ENCODE measurements at places on chromosomes 13 and 19.

- DNase-seq: no peak
These were observed 3.8 kb downstream of the TRIM28 start for GRCh38 chr19:58547323-58548312.

DNA sequence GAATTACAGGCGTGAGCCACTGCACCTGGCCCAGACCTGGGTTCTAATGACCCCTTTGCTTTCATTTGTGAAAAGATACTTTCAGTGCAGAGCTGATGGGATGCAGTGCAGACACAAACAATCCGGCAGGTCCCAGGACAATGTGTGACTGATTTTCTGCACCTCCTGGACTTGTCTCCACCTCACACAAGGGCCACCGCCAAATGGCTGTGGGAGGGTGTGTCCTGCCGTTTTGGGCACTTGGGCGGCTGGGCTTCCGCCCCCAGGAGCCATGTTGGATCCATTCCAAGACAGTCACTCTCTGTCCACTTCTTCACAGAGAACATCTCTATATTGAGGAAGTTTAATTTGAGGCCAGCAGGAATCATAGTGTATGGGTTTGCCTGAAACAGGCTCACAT is 112.3 kb upstream of the ZNF507 start:
- no peak for DNase-seq

DNA sequence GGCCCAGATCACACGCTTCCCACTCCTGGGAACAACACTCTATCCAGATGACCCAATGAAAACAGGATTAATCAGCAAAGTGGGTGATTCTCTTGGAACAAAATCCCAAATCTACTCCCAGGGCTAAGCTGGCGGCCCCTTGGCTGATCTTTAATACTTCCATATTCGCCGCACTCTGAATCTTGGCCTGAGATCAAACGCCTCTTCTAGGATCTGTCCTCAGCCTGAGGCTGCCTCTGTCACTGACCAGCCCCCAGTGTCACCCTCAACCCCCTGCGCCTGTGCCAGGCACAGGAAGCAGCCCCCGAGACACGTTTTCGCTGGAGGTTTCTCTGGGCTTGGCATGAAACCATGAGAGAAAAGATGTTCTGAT is 2.4 kb upstream of the CTXN1 start:
- no peak for DNase-seq

DNA sequence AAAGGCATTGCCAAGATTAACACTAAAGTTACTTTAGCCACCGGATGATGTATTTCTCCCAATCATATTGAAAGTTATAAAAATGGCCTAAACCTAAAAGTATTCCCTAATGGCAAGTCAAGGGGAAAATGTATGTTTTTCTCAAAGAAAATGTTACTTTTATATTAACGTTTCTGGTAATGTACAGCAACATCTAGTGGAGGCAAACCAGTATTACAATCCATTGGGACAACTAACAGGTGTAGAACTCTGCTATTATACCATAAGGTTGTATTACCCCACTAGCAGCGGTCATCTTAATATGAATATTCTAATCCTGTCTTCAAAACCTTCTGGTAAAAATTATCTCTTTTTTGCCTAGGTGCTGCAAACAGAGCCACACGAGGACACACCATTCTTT is 69.2 kb downstream of the ZNF100 start:
- no peak for DNase-seq

GRCh38 chr13:97192166-97192565 is 30.0 kb upstream of the MBNL2 start:
- DNase-seq: no peak

GRCh38 chr13:99008577-99008976 is 30.7 kb upstream of the DOCK9 start:
- DNase-seq: no peak

DNA sequence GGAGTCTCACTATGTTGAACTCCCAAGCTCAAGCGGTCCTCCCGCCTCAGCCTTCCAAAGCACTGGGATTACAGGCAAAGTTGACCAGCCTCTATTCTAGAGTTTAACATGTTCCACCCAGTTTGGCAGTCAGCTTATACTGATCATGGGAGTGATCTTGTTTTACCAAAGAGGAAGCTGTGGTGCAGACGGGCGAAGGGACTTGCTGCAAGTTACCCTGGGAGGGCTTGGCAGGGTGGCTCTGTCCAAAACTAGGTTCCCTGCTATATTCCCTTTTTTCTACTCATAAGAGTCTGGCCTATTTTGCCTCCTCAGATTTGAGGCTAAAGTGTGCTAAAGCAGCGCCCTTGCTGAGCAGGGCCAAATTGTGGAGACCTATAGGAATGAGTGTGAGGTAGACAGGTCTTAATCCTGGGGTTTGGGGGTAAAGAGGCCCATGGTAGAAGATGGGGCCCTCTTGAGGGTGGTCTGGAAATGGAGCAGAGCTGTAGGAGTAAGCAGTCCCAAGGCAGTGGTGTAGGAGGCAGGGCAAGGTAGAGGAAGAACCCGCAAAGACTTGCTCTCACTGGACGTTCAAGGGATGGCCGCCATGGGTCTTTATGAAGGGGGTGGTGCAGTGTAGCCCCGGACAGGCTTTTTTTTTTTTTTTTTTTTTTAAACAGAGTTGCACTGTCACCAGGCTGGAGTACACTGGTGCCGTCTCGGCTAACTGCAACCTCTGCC is 3.3 kb downstream of the RPS19 start:
- no peak for DNase-seq

GRCh38 chr13:88162076-88162702 is 491.0 kb downstream of the SLITRK5 start:
- no peak for DNase-seq

DNA sequence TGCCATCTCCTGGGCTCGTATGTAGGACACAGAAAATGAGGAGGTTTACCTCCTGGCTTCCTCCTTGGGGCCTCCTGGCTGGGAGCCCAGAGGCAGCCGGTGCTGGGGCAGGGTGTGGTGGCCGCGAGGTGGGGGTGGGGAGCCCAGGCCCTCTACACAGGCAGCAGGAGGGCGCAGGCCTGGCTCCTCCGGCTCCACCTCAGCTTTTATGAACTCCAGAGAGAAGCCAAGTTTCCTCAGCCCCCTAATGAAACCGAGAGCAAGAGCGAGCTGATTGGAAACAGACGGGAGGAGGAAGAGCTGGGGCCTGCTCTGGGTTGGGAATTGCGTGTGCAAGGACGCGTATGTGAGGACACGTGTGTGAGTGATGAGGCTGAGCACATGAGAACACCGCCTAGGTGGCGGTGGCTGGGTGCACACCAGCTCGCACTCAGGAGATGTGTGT is 23.1 kb downstream of the LYL1 start:
- DNase-seq: no peak

- no peak for DNase-seq
These were observed 168.0 kb downstream of the PAN3 start for GRCh38 chr13:28306325-28306724.

DNA sequence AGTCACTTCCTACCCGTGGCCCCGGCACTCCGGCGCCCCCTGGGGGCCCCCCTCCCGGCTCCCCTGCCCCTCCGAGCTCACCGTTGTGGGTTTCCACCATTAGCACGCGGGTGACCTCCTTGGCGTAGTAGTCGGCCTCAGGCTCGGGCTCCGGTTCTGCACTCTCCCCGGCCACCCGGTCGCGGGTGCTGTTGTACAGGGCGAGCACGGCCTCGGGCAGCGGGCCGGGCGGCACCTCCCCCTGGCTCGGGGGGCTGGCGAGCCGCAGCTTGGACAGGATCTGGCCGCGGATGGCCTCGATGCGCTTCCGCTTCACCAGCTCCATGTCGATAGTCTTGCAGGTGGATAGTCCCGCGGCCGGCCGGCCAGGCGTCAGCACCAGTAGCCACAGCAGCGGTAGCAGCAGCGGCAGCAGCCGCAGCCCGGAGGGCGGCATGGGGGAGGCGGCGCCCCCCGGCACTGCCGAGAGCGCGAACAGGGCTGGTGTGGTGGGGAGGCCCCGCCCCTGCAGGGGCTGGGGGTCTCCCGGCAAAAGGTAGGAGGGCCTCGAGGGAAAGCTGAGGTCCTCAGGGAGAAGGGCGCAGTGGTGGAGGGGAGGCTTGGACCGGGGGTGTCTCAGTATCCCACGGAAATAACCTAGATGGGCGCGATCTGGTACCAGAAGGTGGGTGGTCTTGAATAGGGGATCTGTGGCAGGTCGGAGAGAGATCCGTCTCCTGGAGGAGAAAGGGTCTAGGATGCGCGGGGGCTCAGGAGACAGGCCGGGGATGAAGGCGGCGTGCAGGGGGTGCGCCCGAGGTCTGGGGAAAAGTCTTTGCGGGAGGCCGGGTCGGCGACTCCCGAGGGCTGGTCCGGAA is 885 bp downstream of the TGFB1 start:
- peak; percentile 72 for DNase-seq

- DNase-seq: peak; percentile 69
These were observed at the start of gene KASH5 for GRCh38 chr19:49387936-49388372. Gene KASH5 (plus strand): TSS chr19:49388249. CDS start chr19:49390884, 2,635 bp downstream.

GRCh38 chr13:110576070-110576394 is 14.5 kb upstream of the RAB20 start:
- no peak for DNase-seq

- no peak for DNase-seq
These were observed 9.4 kb downstream of the SAMD4B start for GRCh38 chr19:39351537-39352064.

GRCh38 chr13:110565296-110565695 is 3.8 kb upstream of the RAB20 start:
- no peak for DNase-seq

GRCh38 chr13:26060357-26060756 is 8.5 kb upstream of the SHISA2 start:
- DNase-seq: no peak

GRCh38 chr19:18848878-18849661 is 17.3 kb downstream of the UPF1 start:
- DNase-seq: no peak

GRCh38 chr13:107284173-107284572 is 716.2 kb upstream of the ARGLU1 start:
- DNase-seq: no peak
